ENCODE measurements at places on chromosomes 2 and 18.

DNA sequence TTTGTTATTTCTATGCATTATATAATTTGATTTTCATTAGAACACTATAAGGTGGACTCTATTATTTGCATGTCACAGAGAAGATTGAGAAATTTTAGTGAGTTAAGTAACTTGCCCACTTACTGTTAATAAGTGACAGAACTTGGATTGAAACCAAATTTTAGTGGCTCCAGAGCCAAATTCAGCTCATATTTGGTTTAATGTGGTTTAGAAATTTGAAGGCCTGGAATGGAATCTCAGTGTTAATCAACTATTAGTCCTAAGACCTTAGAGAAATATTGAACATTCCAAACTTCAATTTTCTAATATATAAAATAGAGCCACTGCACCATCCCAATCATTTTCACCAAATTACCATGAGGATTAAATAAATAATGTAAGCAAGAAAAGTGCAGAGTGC lies 281.6 kb downstream of the ZNF385B start:
- DNase-seq = no peak

DNA sequence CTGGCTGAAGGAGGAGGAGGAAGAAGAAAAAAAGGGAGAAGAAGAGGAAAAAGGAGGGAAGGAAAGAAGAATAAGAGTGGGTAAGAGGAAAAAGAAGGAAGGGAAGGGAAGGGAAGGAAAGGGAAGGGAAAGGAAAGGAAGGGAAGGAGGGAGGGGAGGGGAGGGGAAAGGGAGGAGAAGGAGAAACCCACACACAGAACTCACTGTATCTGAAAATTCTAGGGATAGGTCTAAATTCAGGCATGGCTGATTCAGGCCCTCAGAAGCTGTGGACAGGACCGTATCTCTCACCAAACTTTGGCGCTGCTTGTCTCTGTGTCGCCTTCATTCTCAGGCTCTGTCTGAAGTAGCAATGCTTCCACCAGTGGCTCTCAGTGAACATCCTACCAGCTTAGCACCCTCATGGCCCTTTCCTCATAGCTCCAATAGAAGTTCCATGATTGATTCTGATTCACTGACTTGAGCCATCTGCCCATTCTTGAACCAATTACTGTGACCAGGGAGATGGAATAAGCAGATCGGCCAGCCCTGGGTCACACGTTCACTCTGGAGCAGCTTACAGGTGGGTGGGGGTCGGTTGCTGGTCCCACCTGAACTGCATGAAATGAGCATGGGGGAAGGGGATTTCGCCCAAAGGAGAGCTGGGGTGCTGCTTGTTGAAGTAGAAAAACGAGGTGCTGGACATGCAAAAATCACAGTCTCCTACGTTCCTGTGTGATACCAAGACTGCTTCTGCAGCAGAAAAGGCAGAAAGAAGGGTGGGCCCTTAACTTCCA lies 59.7 kb downstream of the TTC32 start:
- no peak for DNase-seq

GRCh38 chr2:191693778-191694177 lies 15.8 kb downstream of the NABP1 start:
- DNase-seq = no peak

DNA sequence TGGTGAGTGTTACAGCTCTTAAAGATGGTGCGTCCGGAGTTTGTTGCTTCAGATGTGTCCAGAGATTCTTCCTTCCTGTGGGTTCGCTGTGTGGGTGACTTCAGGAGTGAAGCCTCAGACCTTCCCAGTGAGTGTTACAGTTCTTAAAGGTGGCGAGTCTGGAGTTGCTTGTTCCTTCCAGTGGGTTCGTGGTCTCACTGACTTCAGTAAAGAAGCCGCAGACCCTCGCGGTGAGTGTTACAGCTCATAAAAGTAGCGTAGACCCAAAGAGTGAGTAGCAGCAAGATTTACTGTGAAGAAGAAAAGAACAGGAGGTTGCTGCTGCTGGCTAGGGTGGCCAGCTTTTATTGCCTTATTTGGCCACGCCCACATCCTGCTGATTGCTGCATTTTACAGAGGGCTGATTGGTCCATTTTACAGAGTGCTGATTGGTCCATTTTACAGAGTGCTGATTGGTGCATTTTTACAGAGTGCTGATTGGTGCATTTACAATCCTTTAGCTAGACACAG lies 34.0 kb upstream of the SPTBN1 start:
- no peak for DNase-seq

DNA sequence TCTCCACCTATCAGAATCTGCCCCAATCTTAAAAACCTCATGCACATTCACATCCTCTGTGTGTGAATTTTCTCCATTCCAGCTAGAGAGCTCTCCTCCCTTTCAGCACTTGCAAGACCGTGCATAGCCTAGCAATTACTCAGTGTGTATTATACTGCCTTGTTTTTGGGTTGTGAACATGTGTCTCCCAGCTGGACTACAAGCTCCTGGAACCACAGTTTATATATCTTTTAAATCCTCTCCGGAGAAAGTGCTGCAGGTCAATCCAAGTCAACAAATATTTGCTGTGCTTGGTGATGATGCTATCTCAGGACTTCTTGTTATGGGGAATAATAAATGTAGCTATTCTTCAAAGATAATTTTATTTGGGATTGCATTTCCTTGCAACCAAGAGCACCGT lies 58.2 kb upstream of the MEX3C start:
- no peak for DNase-seq

DNA sequence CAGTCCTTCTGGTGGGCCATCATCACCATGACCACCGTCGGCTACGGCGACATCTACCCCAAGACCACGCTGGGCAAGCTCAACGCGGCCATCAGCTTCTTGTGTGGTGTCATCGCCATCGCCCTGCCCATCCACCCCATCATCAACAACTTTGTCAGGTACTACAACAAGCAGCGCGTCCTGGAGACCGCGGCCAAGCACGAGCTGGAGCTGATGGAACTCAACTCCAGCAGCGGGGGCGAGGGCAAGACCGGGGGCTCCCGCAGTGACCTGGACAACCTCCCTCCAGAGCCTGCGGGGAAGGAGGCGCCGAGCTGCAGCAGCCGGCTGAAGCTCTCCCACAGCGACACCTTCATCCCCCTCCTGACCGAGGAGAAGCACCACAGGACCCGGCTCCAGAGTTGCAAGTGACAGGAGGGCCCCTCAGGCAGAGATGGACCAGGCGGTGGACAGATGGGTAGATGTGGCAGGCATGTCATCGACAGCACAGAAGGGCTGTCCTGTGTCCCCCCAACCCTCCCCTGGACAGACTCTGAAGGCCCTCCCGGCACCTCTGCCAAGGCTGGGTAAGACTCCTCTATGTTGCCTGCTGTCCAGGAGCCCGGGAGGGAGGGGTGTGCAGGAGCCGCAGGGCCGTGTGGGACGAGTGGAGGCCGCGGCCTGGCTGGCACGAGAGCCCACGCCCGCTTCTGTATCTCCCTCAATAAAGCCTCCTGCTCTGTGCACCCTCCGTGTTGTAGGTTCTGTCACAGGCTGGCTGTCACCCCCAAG lies 2.0 kb downstream of the KCNF1 start:
- no peak for DNase-seq

DNA sequence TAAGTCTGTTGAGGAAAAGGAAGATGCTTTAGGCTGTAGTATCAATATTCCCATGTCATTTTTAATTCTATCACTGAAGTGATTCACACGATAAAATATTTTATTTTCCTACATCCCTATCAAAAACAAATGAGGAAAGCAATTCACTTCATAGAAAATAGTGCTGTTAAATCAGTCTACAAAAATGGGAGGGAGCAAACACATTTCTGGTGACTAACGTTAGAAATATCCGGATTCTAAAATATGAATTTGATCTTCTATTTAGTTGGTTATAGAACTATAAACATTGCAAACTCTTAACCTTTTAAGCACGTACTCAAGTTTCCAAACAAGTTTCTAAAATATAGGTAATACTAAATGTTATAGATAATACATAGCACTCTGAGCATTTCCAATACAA lies 20.8 kb downstream of the ATF2 start:
- no peak for DNase-seq

DNA sequence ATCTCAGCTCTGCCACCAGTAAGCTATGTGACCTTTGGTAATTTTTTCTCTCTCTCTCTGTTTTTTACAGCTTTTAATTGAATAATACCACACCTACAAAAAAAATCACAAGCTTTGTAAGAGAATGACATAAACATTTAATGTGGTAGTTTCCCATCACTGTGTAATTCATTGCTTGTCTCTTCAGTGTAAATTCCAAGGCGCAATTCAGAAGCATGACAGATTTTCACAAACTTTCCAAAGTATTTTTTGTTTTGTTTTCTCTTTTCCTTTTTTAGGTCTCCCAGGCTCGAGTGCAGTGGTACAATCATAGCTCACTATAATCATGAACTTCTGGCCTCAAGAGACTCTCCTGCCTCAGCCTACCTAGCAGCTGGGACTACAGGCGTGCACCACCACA lies 25.0 kb upstream of the PPM1B start:
- DNase-seq = no peak

GRCh38 chr2:168355779-168356476 lies 100.1 kb upstream of the CERS6 start:
- DNase-seq = no peak

DNA sequence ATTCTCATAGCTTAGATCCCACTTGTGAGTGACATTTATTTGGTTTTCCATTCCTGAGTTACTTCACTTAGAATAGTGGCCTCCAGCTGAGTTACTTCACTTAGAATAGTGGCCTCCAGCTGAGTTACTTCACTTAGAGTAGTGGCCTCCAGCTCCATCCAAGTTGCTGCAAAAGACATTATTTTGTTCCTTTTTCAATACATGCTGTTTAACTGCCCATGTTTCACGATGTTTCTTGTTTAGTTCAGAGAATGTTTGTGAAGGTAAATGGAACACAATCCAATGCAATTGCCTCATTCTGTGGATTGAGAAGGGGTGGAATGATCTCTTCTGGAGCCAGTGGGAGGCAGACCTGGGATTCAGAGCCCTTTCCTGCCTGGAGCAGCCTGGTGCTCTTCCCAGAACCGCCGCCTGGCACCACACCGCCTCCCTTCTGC lies 273.5 kb upstream of the ATP5MC3 start:
- DNase-seq = no peak

- DNase-seq = no peak
These were observed 4.3 kb downstream of the SLC39A6 start for GRCh38 chr18:36124841-36125240.

DNA sequence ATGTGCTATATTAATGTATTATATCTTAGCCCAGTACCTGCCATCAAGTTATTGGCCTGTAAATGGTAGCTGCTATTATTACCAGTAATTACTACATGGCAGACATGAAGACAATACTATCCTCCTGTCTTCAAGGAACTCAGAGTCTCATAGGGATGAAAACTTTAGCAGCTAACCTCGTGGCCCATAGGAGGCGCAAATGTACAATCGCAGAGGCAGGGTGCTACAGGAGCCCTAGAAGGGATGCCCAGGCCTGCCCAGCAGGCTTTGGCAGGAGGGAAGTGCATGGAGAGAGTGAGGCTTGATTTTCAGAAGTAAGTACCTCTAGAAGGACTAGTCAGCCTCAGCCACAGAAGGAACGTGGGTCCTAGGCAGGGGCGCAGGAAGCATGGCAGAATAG lies 44.7 kb upstream of the KIDINS220 start:
- DNase-seq = no peak

- DNase-seq = no peak
These were observed 120.1 kb downstream of the NUP35 start for GRCh38 chr2:183244300-183244844.

- no peak for DNase-seq
These were observed 9.4 kb downstream of the CYP26B1 start for GRCh38 chr2:72138011-72138881.

GRCh38 chr2:79792090-79792489 lies 279.2 kb downstream of the CTNNA2 start:
- no peak for DNase-seq

DNA sequence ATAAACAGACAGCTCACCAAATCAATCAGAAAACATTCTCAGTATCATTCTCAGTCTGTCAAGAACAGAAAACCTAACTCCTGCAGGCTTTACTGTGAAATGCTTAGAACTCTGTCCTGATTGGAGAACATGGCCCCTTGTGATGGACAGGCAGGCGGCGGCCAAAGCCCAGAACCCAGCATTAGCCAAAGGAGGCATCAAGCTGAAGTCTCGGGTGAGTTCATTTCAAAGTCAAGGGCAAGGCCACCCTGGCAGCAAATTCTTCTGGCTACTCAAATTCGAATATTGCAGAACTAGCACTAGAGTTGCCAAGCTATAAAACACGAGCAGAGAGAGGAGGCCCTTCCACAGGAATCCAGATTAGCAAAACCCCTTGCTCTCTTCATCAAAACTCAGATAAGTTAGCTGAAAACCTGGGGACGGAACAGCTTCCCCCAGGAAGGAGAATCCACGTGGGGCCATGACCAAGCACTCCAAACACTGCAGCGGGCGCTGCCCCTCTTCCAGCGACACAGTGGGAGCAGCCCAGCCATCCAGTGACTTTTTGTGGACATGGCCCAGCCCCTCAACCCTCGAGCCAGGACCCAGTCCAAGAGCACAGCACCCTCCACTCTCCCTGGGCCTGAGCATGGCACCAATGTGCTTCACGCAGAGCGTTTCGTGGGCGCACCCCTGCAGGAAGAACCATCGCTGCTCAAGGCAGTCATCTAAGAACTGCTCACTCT lies 98.6 kb downstream of the HDAC4 start:
- DNase-seq = no peak

- DNase-seq = no peak
These were observed 55.3 kb downstream of the RFTN2 start for GRCh38 chr2:197620133-197620532.

GRCh38 chr2:150520887-150521664 lies 33.6 kb upstream of the RND3 start:
- no peak for DNase-seq

DNA sequence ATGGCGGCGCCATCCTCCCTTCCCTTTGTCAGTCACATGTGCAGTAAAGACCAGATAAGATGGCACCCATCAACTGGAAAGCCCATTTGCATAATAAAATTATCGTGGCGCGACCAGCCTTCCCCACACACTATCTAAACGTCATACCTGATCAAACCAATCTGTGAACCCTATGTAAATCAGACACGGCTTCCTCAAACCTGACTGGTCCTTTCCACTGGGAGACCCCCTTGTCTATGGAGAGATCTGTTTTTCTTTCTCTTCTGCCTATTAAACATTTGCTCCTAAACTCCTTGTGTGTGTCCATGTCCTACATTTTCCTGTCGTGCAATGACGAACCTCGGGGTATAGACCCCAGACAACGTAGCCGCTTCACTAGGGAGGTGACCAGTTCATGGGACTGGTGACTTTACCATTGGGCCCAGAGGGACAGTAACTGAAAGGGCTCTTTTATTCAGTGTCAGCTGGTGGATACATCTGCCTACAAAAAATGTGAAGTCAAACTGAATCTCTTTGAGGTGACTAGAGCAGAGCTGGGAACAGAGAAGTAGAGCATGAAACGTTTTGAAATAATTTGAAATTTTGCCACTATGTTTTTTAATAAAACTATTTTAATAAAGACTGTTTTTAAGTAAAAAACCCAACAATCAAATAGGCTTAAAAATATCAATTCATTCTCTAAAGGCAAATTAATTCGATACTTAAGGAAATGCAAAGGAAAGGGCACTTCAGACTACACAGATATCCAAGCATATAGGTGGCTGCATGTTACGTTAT lies 87.5 kb downstream of the SOCS6 start:
- DNase-seq = no peak

DNA sequence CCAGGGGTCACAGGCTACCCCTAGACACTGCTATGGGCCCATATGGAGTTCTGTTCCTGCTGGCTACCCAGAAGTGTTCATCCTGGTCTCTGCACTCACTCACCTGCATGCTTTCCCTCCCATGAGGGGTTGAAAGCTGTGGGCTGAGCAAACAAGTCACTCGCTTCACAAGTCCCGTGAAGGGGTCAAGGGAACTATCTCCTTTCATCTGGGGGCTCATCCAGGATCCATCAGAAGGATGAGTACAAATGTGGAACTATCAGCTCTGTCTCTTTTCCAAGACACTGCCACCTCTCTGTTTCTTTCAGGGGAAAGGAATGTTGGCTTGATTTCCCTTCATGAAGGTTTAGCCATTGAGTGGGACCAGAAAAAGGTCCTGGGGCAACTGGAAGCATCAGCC lies 21.7 kb downstream of the SULT1C4 start:
- no peak for DNase-seq
